ENCODE measurements at places on chromosomes 1 and 21. TPM values are rescaled to one million over a fixed set of nuclear protein-coding genes. Genes with fewer than 3 reads are reported as not detected.

C1orf226 gene
- not detected for total RNA-seq

ALDH9A1 gene
- total RNA-seq: 37.5 TPM

SYNC gene
- not detected for total RNA-seq

OR2T29 gene
- total RNA-seq: 1.9 TPM

PLPP3 gene
- total RNA-seq: 2.9 TPM

AMY1C gene
- not detected for total RNA-seq

ERICH3 gene
- total RNA-seq: 0.46 TPM

RBBP4 gene
- 192 TPM for total RNA-seq

SMPDL3B gene
- not detected for total RNA-seq

FCER1G gene
- total RNA-seq: 1.7 TPM

SLC44A5 gene
- 2.8 TPM for total RNA-seq

ZBTB8B gene
- total RNA-seq: 0.02 TPM

OLIG2 gene
- total RNA-seq: not detected

FMN2 gene
- total RNA-seq: not detected

SLC6A17 gene
- total RNA-seq: not detected

TMEM269 gene
- total RNA-seq: 0.47 TPM

SGIP1 gene
- not detected for total RNA-seq

PDE9A gene
- 5.8 TPM for total RNA-seq

MASP2 gene
- not detected for total RNA-seq

RGS13 gene
- 0.59 TPM for total RNA-seq

LCE1C gene
- not detected for total RNA-seq

RNF186 gene
- not detected for total RNA-seq

ZNF436 gene
- total RNA-seq: 10.1 TPM

AVPR1B gene
- total RNA-seq: not detected

ATP1A2 gene
- total RNA-seq: not detected

APCS gene
- not detected for total RNA-seq

CLCA1 gene
- not detected for total RNA-seq

IL10 gene
- total RNA-seq: 0.63 TPM

SH2D5 gene
- total RNA-seq: 0.29 TPM

PKP1 gene
- total RNA-seq: not detected

CELA2A gene
- not detected for total RNA-seq

ZNF697 gene
- total RNA-seq: not detected
